ENCODE measurements at places on chromosomes 1 and 21.

- DNase-seq, result no peak
These were observed 579.6 kb upstream of the NR5A2 start for GRCh38 chr1:199447906-199448305.

GRCh38 chr1:3501856-3502640 is 47.6 kb downstream of the ARHGEF16 start:
- peak; percentile 14 for DNase-seq

- no peak for DNase-seq
These were observed 27.8 kb downstream of the WNT2B start for GRCh38 chr1:112536561-112536960.

DNA sequence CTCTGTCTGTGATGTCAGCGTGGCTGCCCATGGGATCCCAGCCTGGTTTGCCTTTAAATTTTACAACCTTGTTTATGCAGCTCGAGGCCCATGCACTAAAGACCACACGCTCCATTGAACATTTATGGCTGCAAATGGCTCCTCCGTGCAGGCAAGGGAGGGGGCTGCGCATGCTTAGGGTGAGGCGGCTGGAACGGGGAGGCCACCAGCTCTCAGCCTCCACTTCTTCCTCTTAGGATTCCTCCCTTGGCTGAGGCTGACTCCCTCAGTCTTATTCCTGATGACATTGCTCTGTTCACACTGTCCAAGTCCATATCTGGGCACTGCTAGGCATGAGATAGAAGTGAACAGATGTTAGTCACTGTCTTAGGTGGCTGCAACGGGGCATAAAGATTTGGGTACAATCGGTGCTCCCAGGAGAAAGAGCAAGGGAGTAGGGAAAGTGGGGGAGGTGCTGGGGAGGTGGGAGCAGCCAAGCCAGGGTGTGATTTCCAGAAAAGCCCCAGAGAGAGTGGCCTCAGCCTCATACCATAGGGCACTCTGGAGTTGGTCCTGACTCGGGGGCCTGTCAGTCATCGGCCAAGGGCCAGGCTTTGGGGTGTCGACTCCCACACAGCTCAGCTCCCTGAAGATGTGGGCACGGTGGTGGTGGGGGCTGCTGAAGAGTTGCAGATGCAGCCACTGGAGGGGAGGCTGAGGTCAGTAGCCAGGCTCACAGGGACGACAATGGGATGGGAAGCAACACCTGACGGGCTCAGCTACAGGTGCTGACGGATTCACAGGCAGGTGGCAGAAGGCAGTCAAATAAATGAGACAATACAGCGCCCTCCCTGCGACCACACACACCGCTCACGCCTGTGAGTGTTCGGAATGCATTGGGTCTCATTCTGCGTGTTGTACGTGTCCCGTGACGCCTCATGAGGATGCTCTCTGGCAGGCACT is 37.3 kb upstream of the ACTL8 start:
- no peak for DNase-seq

GRCh38 chr1:8259498-8260290 is 58.2 kb upstream of the SLC45A1 start:
- no peak for DNase-seq

GRCh38 chr1:230919207-230919606 is 50.9 kb upstream of the C1orf198 start:
- no peak for DNase-seq

DNA sequence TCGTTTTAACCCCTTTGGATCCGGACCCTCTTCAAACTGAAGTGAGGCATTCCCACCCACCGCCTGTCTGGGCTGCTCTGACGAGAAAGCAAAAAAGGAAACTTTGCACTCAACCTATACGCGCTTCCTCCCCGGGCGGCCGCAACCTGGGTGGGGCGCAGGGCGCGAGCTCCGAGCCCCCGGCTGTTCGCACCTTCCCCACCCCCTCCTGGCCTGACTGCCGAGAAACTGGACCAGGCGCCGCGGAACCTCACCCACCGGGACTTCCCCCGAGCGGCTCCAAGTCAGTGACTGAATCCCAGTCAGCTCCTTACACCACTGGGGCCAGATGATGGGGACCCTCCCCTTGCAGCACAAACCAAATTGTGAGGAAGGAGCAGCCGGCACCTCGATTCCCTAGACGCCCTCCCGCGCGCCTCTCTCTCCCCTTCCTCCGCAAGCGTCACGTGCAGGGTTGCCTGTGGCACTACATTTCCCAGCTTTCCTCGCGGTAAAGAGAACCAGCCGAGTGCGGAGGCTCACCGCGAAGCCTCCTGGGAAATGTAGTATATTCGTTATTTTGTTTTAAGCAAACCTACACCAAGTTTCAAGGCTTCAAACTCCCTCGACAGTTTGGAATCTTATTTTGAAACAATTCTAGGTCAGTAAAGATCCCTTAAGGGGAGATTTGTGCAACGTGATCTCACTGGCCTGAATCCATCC is at the start of gene RAB29:
Gene RAB29 (minus strand): TSS at position 468 of the 702 bp plus-strand sequence. CDS start 526 bp downstream, outside the sequence.
- DNase-seq, result peak; percentile 93

DNA sequence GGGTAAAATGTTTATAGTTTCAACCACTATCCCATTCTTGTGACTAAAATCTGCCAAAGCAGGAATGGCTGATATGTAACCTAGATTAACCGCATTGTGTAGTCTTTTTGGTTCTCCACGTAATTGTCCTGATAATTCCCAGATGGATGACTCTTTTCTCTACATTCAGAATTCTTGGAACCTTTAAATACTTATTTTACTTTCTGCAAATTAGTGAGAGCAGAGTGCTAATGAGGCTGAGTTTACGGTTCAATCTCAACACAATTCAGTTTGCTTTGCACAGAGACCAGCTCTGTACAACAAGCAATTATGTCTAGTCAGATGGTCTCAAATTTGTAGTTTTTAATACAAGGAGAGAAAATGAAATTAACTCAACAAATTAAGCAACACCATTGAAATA is 9.1 kb downstream of the CRB1 start:
- DNase-seq, result no peak

GRCh38 chr1:15937706-15938168 is 38.2 kb downstream of the ZBTB17 start:
- no peak for DNase-seq

DNA sequence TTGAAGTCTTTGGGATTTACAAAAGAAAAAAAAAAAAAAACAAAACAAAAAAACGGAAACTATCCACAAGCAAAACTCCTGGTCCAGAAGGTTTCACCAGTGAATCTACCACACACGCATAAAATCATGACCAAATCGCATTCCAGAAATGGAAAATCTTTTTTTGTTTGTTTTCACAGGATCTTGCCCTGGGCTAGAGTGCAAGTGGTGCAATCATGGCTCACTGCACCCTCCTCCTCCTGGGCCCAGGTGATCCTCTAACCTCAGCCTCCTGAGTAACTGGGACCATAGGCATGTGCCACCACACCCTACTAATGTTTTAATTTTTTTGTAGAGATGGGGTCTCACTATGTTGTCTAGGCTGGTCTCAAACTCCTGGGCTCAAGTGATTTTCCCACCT is 100.5 kb downstream of the DYRK1A start:
- no peak for DNase-seq

- DNase-seq, result no peak
These were observed 21.0 kb upstream of the ERRFI1 start for GRCh38 chr1:8047112-8047511.

- no peak for DNase-seq
These were observed 321.9 kb downstream of the SETD4 start for GRCh38 chr21:35738347-35738961.

GRCh38 chr1:116309090-116309870 is 63.8 kb upstream of the ATP1A1 start:
- DNase-seq, result no peak

GRCh38 chr21:43687566-43688399 is 28.4 kb downstream of the RRP1B start:
- no peak for DNase-seq

DNA sequence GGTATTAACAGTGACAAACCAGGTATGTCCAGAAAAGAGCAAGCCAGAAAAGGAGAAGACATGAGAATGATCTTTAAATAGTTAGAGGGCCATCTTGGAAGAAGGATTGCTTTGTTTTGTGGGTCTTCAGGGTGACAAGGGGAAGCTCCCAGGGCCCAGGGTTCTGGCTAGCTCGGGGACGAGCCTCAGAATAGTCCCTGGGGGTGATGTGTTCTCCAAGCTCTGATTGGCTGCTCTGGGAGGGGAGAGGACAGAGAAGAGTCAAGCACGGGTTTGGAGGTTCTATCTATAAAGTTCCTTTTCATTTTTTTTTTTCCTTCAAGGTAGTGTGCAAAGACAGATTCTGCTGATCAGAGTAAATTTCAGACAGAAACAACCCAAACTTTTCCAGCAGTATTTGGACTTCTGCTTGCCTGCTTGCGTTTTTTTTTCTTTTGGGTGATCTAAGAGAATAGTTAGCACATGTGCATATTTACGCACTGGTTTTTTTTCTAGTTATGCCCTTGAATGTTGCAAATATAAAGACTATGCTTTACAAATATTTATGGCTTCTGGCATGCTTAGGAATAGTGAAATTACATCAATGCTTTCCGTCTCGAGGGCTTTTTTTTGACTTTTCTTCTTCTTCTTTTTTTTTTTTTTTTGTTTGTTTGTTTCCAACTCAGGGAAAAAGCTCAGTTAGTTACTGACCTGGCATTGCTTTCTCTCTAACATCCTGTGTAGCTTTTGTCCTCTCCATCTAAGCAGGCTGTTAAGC is 59.7 kb downstream of the ROR1 start:
- no peak for DNase-seq

- no peak for DNase-seq
These were observed 22.0 kb downstream of the TNFRSF1B start for GRCh38 chr1:12188657-12189327.

GRCh38 chr1:32466761-32467160 is 1.9 kb downstream of the ZBTB8B start:
- DNase-seq, result no peak

DNA sequence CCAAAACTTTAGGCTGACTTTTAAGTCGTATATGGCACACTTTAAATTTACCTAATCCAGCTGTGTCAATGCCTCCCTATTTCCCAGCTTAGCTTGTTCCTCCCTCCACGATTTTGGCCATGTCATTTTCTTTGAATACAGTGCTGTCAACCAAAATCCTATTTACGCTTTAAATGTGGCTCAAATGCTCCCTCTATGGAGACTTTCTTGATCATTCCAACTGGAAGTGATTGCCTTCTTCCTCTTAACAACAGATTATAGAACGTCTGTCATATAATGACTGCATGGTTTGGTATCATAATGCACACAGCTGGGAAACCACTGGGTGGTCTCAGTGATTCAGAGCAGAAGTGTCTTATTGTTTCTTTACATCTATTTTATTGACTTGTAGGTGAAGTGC is 18.9 kb upstream of the BATF3 start:
- no peak for DNase-seq

DNA sequence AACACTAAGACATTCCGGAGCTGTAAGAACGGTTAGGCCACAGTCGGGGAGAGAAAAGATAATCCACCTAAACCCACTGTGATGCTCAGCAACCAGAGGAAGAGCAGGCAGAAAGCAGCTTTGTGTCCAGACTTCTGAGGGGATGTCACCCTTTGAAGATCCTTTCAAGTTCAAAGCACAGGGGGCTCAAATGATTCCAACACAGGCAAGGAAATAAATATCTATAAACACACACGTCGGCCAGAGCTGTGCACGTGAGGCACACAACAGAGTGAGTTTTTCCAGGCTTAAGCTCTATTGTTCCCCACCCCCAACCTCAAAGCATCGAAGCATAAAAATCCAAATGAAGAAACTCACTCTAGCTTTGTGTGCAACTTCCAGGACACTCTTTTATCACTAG is 479.0 kb downstream of the DISC1 start:
- DNase-seq, result no peak

DNA sequence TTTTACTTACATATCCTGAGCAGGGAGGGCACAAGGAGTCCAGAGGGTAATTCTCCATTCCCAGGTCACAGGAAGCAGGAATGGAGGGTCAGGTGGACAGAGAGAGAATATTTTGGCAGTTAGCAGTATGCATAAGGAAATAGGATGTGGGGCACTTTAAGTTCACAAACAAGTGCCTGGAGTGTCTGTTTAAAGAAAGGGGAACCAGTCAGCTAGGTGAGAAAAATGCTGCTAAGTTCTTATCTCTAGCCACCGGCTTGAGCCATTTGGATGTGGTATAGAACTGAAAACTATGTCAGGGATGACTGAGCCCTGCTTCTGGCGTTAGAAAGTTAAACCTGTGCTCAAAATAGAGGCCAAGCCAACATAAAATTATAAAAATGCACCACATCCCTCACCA is 739.7 kb upstream of the NCAM2 start:
- DNase-seq, result no peak

DNA sequence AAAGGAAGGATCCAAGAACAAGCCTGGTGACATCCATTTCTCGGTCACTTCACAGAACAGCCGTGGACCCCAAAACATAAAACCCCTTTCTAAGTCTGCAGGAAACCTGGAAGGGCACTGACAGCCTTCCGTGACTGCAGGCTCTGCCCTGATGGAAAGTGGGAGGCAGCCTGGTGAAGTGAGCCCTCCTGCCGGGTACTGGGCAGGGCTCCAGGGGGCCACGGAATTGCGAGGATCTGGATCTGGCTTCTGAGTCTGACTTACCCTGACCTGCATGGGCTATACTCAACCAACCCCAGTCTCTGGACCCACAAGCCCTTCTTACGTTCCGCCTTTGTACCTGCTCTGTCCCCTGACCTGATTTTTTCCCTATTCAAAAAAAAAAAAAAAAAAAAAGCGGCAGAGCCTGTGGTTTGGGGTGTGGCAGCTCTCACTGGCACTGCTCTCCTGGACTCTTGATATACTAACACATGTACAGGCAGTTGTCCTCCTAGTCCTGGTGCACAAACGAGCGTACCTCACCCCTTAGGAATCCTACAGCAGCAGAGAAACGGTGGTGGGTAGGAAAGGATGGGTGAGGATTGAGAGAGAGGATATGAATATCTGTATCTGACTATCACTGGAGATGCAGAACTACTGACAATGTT is 82.9 kb downstream of the BEND5 start:
- no peak for DNase-seq

- DNase-seq, result no peak
These were observed 71.4 kb upstream of the APOBEC4 start for GRCh38 chr1:183724350-183725042.

DNA sequence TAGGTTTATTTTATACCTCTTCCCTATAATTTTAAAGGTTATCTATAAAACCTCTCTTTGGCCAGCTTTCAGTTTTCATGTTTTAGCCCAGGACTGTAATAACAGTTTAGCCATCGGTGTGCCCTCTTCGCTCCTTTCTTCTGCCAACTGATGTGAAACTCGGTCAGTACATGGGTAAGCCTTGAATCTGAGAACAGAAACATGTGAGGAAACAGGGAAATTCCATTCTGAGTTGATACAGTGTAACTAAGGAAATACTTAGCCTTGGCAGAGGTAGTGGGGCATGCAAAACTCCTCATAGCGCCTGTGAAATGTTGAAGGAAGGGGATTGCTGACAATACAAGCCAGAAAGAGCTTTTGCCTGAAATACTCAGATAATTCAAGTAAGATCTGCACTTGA is 465.2 kb downstream of the NCAM2 start:
- DNase-seq, result no peak

DNA sequence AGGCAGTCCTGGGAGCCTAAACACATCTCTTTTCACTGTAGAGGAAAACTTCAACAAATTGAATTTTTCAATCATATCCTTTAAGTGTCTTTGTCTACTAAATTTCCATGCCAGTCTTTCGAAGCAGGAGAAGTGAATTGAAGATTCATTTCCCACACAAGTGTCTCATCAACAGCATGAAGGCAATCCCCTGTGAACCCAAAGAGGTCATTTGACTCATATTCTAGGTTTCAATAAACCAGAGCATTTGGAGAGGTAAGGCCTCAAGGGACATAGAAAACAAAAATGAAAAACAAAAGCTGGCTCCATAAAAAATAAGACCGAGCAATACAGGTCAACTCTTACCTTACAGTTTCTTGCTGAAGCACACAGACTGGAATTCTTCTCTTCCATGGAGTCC is 94.1 kb upstream of the ATP1B1 start:
- DNase-seq, result no peak

GRCh38 chr1:23593556-23594148 is 34.4 kb upstream of the ID3 start:
- DNase-seq, result peak; percentile 58
